ENCODE measurements at places on chromosomes 4 and X.

GRCh38 chr4:108559911-108560310, 60.5 kb upstream of the RPL34 start:
- DNase-seq, result no peak

- no peak for DNase-seq
Measured at GRCh38 chr4:62670514-62670913, 1470.4 kb downstream of the ADGRL3 start.

DNA sequence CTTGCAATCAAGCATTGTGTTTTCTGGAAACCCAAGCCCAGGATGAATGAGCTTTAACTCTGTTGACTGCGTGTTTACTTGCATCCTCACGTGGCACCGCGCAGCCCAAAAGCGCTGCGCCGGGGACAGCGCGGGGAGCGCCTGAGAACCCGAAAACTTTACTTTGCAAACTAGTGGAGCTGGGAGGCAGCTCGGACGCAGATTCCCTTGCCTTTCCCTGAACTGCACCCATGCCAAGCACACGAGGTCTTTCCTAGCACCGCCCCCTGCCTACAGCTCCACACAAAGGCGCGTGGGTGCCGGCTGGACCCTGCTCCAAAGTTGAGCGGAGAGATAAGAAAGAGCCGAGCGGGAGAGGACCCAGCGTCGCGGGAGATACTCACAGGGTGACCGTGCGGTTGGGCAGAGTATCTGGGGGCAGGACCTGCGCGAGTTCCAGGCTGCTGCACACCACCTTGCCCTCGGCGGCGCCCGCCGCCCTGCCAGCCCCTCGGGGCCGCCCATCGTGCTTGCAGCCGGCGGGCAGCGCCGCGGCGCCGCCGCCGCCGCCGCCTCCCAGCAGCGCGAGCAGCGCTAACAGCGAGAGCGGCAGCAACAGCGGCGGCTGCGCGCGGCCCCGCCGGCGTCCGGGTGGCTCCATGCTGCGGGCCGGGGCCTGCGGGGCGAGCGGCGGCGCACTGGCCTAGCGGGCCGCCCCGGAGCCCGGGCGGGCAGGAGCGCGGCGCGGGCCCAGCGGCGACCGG, 550 bp downstream of the ADGRA3 start:
- DNase-seq, result no peak

GRCh38 chr4:33959519-33959918, 2284.8 kb downstream of the ARAP2 start:
- no peak for DNase-seq

GRCh38 chrX:153627675-153628111, 19.3 kb upstream of the DUSP9 start:
- DNase-seq, result no peak

- DNase-seq, result no peak
Measured at GRCh38 chr4:13849778-13850177, 222.3 kb upstream of the BOD1L1 start.

GRCh38 chrX:136168929-136169735, 21.8 kb downstream of the FHL1 start:
- DNase-seq, result no peak

DNA sequence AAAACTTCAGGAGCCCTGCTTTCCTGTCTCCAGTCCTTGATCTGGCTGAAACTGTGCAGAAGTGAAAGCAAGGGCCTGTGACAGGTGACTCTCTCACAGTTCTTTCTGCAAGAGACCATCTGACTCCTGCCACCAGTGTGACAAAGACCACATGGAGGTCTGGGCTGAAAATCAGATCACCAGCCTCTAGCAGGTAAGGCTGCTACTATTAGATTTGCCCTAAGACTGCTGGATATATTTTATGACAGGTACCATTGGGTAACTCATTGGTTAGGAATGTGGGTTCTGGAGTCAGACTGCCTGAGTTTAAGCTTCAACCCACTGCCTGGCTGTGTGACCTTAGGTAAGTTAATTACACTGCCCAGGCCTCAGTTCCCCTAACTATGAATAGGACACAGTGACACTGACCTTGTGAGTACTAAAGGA, 163.3 kb upstream of the SLC7A11 start:
- DNase-seq, result no peak

GRCh38 chr4:8325291-8325973, 55.9 kb downstream of the HTRA3 start:
- no peak for DNase-seq

- DNase-seq, result no peak
Measured at GRCh38 chrX:151543706-151544105, 19.8 kb upstream of the PASD1 start.

GRCh38 chrX:140447150-140447549, 57.7 kb downstream of the SOX3 start:
- no peak for DNase-seq

GRCh38 chrX:13254076-13254785, 65.6 kb downstream of the ATXN3L start:
- DNase-seq, result peak; percentile 2

DNA sequence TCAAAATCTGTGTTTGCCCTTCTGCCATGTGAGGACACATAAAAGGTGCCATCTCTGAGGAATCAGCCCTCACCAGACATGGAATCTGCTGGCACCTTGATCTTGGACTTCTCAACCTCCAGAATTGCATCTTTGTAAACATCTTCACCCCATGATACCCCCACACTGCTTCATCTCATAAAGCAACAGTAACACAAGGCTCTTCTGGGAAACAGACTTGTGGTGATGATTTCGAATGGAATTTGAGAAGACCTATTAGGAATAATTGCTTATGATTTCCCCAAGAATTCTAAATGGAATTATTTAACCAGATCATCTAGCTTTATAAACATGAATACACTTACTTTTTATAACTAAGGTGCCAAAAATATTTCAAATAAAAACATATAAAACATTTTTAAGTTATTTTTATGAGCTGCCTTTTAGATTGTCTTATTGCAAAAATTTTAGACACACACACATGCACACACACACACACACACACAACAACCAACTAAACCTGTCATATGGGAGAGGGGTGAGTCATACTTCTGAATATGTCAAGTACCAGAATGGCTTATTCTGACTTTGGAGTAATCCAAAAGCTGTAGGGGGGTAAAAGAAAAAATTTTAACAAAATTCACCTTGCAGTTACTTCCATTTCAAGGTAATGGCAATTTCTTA, 82.0 kb downstream of the USP46 start:
- DNase-seq, result no peak

GRCh38 chrX:135432881-135433521, 11.3 kb downstream of the SMIM10L2A start:
- no peak for DNase-seq

- no peak for DNase-seq
Measured at GRCh38 chr4:3827616-3828492, 61.7 kb downstream of the ADRA2C start.

GRCh38 chr4:148273501-148273986, 168.7 kb downstream of the NR3C2 start:
- no peak for DNase-seq

- no peak for DNase-seq
Measured at GRCh38 chr4:22099896-22100295, 151.3 kb upstream of the KCNIP4 start.

GRCh38 chr4:180489787-180490186, 1753.4 kb upstream of the TENM3 start:
- DNase-seq, result no peak

Data from CD4-positive, alpha-beta T cell treated with Interleukin-15 for 4 hours (primary cell).